Nucleus accumbens (tissue), 56 donors: ENCODE measurements at places on chromosomes 12 and 14.

- no peak for DNase-seq
These were observed 191.1 kb upstream of the PRICKLE1 start for GRCh38 chr12:42780671-42781070.

- no peak for DNase-seq
These were observed 47.2 kb downstream of the ATL1 start for GRCh38 chr14:50607181-50607580.

- no peak for DNase-seq
These were observed 29.6 kb downstream of the ATXN2 start for GRCh38 chr12:111569363-111570083.

- no peak for DNase-seq
These were observed 15.9 kb downstream of the SMOC1 start for GRCh38 chr14:69895109-69895508.

GRCh38 chr14:92702441-92702918 lies 45.9 kb downstream of the LGMN start:
- DNase-seq: peak; percentile 14

- DNase-seq: no peak
These were observed 2.5 kb upstream of the CCND2 start for GRCh38 chr12:4270831-4271716.

- no peak for DNase-seq
These were observed 3.5 kb downstream of the FOS start for GRCh38 chr14:75282170-75282554.
